Stimulated activated CD4-positive, alpha-beta T cell treated with anti-CD3 and anti-CD28 coated beads, TNF-alpha, amount 100 ng/mL, for 24 hours (primary cell): ENCODE measurements at places on chromosomes 1 and 21.

DNA sequence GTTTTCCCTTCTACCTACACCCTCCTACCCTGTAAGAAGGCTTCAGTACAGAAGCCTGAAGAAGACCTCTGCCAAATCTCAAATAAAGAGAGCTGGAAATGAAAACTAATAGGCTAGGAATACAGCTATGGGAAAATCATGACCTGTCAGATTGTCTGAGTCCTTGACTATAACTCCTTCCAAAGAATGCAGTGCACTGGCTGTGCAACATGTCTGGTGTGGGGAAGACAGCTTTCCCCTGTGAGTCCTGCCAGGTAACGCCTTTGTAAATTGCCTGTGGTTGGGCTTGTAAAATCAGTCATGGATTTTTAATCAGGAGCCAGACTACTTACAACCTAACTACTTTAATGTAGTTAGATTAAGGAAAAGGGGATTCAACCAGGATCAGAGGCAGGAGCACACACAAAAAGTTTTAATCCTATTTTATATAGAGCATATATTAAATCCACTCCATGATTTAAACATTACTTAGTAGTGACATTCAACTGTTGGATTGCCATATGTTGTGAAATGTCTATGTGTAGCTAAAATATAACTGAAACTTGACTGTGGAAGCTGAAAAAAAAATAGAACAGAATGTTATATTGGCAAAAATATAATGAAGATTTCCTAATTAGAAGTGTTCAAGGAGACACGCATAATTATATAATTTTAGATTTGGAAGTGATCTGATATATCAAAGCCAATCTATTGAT is 1667.8 kb downstream of the KCNT2 start:
- DNase-seq: no peak

- DNase-seq: no peak
These were observed 7.1 kb upstream of the CLDN19 start for GRCh38 chr1:42747125-42747524.

DNA sequence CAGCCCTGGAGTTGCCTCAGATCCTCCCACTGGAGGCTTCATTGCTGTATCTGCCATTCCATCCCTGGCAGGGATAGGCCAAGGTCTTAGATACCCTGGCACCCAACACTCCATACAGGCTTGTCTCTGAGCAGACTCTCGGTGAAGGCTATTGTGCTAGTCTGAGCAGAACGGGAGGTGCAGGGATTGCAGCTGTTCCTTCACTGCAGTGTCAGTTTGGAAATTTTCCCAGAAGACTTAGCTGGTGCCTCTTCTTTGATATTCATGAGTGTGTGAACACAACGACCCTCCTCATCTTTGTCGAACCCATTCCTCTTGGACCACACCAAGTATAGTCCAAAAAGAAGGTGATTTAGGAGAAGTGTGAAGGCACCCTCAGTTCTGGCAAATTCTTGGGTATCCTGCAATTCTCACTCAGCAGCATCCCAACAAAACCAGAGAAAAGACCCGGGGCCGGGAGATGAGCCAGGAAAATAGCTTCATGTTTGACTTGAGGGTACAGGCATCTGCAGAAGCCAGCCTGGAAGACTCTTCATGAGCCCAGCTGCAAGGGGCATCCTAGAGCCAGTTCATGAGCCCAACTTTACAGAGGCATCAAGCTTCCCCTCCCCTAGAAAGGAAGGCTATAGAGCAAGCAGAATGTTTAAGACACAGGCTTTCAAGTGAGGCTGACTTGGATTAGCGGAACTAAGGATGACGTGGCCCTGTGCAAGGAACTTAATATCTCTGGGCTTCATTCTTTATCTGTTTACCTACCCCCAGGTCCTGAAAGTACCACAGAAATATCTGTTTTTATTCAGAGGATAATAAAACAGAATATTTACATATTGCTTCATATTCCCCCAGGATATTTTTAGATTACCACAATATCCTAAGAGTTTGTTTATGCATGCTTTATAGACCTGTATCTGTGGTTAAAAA is 38.8 kb upstream of the HAO2 start:
- no peak for DNase-seq

- no peak for DNase-seq
These were observed 240.6 kb downstream of the BRINP2 start for GRCh38 chr1:177411381-177411780.

GRCh38 chr1:228996281-228996680 is 261.0 kb downstream of the RHOU start:
- DNase-seq: no peak

DNA sequence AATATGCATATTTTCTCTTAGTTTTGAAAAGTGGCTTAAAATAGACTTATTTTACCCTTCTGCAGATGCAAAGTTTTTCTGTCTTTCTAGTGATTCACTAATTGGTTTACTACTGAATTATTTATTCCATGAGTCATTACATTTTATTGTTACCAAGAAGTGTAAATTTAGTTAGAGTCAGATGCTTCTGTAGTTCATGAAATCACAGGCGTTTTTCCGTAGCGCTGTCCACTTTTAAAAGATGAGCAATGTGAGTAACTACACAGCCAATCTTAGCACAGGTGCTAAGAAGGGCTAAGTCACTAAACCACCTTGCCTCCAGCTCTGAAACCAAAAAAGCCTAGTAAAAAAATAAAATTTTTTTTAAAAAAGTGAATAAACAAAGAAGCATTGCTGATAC is 24.7 kb downstream of the RGS13 start:
- no peak for DNase-seq

GRCh38 chr1:70256664-70257063 is 35.5 kb downstream of the SRSF11 start:
- DNase-seq: no peak

GRCh38 chr1:173020138-173020750 is 30.5 kb downstream of the TNFSF18 start:
- no peak for DNase-seq

DNA sequence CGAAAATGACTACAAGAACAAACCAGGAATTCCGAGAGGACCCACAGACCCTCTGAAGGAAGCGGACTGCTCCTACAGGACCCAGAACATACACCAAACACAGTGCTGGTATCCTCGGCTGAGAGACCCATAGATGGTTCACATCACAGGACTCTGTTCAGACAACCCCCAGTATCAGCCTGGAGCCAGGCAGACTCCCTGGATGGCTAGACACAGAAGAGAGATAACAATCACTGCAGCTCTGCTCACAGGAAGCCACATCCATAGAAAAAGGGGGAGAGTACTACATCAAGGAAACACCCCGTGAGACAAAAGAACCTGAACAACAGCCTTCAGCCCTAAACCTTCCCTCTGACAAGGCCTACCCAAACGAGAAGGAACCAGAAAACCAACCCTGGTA is 434.0 kb upstream of the NR5A2 start:
- DNase-seq: no peak

- DNase-seq: no peak
These were observed 5.2 kb downstream of the SLC2A1 start for GRCh38 chr1:42953182-42954180.

DNA sequence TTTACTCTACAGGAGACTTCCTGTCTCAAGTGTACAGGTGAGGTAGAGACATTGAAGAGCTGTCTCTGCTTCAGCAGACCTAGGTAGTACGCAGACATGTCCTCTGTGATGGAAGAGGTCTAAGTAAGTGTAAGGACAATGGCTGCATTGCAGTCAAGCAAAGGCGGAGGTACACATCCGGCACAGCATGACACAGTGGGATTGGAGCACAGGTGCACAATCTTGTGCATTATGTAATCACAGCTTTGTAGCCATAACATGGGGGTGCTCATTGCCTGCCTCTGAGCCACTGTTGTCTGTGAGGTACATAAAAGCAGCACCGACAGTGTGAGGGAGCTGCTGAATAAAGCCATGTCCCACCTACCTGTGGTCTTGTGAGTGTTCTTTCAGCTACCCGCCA is 66.4 kb upstream of the CCDC190 start:
- no peak for DNase-seq

DNA sequence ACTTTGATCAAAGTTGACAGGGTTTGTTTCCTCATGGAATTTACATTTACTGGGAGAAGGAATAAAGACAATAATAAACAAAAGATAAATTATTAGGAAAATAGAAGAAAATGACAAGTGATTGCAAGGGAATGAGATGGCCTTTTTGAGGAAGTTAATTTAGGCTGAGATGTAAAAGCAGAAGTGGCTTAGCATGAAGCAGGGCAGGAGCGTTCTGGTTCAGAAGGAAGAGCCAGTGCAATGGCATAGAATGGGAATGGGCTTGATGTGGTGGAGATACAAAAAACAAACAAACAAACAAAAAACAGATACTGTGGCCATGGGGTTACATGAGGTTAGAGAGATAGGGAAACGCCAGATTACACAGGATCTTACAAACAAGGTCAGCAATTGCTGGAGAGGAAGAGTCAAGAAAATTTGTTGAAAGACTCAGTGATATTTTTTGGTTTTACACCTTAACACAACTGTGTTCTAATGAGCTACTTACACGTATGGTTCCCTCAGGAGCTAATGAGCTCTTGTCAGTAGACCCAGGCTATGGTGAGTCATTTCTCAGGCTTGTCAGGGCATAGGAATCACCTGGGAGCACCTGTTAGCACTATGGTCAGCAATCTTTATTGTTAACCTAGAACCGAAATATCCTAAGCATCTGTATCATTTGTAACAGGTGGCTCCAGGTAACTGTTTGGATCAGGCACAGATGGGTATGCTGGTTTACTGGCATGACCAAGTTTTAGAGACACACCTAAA is 8.7 kb upstream of the CADM3 start:
- DNase-seq: no peak

- no peak for DNase-seq
These were observed at the start of gene SIM2 for GRCh38 chr21:36698981-36699545. Gene SIM2, plus strand, starts transcription at chr21:36699115. Its CDS starts 632 bp downstream, at chr21:36699747.

DNA sequence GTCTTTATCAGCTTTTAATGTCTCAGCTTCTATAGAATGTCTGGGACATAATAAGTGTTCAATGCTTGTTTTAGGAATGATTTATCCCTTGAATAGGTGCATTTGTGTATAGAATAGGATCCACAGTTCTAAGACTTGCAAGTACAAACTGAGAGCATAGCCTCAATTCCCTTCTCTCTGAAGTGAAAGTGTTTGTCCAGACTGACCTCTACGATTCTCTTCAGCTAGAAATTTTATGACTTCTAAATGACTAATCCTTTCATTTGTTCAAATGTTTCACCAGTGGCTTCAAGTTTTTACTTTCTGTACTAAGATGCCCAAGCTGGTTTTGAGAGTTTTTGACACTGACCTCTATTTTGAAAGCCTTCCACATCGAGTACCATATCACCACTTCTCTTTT is 608.2 kb upstream of the ADGRL4 start:
- no peak for DNase-seq

DNA sequence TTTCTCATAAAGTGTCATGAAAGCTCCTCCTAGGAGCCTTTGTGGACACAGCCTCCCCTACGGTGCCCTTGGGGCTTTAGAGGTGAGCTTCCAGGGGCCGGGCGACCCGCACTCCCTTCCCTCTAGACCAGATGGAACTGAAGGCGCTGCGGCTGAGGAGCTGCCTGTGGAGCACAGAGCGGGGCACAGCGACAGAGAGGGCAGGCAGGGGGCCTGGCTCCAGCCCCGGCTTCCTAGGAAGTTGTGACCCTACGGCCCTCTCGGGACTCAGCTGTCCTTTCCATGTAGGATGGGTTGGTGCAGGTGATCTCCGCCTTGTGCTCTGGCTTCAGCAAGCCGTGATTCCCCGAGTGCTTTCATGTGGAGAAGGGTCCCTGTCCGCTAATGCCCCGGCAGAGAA is 23.6 kb upstream of the NEK2 start:
- no peak for DNase-seq

DNA sequence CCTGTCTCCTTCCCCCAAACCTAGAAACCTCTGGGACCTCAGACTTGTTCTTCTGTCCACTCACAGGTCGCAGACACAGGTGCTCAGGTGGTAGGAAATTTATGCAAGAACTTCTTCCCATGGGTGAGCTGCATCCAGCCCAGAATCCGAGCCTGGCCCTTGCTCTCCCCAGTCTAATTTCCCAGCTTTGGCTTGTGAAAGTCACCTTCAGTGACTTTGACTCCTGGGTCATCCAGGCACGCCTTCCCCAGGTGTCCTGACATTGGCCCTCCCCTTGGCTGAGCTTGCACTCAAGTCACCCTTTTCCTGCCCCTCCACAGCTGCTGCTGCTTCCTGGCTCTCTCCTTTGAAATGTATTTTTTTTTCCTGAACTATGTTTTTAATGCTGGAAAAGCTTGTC is 6.6 kb downstream of the IPO13 start:
- no peak for DNase-seq

GRCh38 chr1:55747408-55747841 is 532.3 kb upstream of the USP24 start:
- no peak for DNase-seq

- DNase-seq: no peak
These were observed 22.0 kb downstream of the ALPL start for GRCh38 chr1:21531241-21531640.

DNA sequence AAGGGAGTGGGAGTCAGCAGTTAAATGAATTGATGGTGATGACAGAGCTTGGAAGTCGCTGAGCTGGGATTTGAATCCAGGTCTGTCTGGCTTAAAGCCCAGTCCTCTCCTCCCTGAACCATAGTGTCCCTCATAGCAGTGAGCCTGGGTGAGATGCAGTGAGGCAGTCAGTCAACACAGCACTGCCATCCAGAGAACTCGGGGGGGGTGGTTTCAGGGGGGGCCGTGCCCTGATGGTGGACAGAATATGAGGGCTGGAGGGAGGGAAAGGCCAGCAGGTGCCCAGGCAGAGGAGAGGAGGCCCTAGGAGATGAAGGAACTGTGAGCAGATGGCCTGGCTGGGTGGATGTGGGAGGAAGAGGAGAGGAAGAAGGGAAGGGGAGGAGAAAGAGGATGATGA is 405.6 kb downstream of the PTPRU start:
- no peak for DNase-seq

DNA sequence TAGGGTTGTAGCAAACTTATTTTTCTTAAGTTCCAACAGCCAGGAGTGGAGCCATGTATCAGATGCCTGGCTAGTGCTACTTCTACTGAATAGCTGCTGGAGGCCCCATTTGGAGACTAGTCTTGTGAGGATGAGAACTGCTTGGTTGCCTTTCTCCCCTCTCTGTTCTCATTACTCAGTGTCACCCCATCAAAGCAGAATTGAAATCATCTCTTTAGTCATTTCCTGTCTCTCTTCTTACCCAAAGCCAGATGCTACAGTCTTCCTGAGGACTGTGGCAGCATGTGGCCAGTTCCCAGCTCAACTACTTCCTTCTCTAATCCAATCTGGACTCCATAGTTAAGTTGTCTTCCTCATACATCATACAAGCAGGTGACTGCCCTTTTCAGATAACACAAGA is 197.5 kb downstream of the BRINP2 start:
- no peak for DNase-seq

DNA sequence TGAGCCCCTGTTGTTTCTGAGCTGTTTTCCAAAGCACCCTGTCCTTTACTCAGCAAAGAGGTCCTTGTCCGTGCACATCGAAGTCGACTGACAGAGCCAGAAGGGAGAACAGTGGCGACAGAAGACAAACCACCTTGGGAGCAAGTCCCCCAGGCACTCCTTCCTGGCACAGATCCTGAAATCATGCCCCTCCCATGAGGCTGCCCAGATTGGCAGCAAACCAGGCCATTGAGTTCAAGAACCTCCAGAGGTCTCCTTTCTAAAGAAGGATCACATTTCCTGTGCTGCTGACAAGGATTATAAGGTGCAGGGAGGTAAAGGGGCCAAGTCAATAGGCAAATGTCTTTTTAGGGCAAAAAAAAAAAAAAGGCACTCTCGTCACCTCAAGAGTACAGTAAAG is 84.7 kb upstream of the HIVEP3 start:
- no peak for DNase-seq
